WERI-Rb-1 (cell line): ENCODE measurements at places on chromosomes 7 and 10.
A peak's percentile ranks its signal among the peaks of the same experiment; 100 is the strongest.

- DNase-seq: no peak
Measured at GRCh38 chr10:70457759-70458305, 16.4 kb upstream of the NODAL start.

GRCh38 chr10:8193546-8193945, 139.1 kb downstream of the GATA3 start:
- no peak for DNase-seq

DNA sequence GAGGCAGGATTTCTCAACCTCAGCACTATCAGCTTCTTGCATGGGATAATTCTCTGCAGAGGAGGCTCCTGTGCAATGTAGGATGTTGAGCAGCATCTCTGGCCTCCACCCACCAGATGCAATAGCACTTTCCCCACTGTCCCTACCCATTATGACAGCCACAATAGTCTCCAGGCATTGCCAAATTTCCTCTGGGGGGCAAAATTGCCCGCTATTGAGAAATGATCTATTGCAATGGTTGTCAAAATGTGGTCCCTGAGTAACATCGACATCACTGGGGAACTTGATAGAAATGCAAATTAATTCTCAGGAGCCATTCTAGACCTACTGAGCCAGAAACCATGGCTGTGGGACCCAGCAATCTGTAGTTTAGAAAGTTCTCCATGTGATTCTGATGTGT, 7.0 kb downstream of the KCNK18 start:
- DNase-seq: no peak

GRCh38 chr7:30555525-30555924, 39.2 kb upstream of the GARS1 start:
- DNase-seq: no peak

GRCh38 chr10:73889014-73889413, 14.7 kb upstream of the CAMK2G start:
- no peak for DNase-seq

DNA sequence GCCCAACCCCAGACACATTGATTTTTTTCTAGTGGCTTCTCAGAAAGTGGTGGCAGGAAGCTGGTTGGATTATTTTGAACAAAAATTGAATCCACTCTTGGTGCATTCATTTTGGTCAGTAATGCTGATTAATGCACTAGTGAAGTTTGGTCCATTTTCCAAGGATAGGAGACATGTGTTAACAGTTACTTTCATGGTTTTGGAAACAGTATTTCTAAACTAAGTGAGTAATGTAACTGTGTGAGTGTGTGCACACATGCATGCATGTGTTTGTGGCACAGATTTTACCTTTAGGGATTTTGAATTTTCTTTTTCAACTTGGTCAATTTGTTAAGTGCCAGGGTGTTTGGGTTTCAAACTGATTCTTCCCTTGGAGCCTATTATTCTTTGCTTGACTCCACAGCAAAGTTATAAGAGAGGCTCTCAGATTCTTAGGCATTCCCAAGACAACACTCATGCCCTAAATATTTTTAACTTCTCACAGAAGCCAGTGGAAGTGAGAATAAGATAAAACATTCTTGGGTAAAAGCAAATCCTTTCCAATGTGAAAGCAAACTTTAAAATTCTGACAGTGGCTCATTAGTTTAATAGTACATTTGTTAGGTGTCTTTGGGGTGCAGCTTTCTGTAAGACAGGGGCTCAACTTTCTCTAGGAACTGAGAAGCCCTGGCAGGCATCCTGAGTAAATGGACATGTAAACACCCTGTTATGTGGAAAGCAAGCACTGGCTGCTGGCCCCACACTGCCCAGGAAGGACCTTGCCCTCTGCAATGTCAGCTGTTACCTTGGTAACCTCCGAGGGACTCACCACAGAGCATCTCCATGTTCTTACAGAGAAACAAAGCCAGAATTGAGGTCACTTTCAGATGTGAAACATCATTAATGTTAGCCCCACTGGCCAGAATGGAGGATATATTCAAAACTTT, 68.4 kb downstream of the ASAH2B start:
- DNase-seq: no peak

GRCh38 chr10:34988397-34989067, 101.6 kb downstream of the CUL2 start:
- peak; percentile 52 for DNase-seq

DNA sequence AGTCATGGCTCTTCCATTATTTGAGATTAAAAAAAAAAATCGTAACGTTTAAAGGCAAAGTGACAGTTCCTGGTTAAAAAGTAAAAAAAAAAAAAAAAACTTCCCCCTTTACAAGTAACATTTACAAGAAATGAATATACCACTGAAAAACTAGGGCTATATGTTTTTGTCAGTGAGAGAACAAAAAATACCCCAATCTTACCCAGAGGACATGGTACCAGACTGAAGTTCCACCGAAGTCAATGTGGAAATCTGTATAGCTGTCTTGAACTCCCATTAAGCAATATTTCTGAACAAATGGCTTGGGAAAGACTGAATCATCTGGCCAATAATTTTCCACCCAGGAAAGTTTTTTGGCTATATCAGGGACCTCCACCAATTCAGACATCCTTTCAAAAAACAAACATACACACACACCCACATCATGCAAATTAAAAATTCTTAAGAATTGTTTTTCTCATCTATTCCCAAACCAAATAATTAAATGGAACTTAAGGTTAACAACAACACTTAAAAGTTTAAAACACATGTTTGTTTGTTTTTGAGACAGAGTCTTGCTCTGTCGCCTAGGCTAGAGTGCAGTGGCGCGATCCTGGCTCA, 50.2 kb downstream of the KDM7A start:
- no peak for DNase-seq

- no peak for DNase-seq
Measured at GRCh38 chr7:106626376-106627164, 34.4 kb downstream of the CCDC71L start.

DNA sequence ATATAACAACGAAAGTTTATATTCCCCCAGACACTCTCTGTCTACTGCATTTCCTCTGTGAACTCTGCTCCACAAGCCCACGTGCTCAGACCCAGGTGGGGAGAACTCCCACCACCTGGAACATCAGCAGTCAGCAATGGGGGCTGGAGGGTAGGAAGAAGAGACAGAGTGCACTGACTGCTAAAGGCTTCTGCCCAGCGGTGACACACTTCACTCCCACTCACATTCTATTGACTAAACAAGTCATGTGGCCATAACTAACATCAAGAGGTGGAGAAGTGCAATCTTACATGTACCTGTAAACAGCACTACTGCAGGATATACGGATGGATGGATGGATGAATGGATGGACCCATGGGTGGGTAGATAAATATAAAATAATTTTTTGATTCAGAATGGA, 122.2 kb downstream of the MPP7 start:
- no peak for DNase-seq

DNA sequence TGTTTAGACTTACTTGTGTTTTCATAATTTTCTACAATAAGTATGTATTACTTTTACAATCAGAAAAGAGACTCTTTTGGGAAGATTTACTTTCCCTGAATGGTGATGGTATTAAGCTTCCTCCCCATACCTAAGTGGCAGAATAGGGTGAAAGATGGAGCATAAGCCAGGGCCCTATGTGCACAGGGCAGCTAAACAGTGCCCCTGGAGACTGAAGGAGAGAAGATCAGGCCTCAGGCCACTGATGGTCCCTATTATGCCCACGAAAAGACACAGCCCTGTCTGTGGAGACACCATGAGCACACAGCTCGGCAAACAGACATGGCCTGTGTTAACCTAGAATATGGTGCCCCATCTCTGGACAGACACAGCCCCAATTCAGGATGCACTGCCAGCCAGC, 139.4 kb downstream of the OAT start:
- no peak for DNase-seq

GRCh38 chr10:51528527-51528926, 170.9 kb downstream of the CSTF2T start:
- no peak for DNase-seq

GRCh38 chr7:30074422-30075030, 46.3 kb downstream of the PLEKHA8 start:
- DNase-seq: no peak
